ENCODE measurements at places on chromosomes 12 and 14.
A peak's percentile ranks its signal among the peaks of the same experiment; 100 is the strongest.

GRCh38 chr12:52628111-52628507 lies 9.8 kb upstream of the KRT73 start:
- no peak for DNase-seq

DNA sequence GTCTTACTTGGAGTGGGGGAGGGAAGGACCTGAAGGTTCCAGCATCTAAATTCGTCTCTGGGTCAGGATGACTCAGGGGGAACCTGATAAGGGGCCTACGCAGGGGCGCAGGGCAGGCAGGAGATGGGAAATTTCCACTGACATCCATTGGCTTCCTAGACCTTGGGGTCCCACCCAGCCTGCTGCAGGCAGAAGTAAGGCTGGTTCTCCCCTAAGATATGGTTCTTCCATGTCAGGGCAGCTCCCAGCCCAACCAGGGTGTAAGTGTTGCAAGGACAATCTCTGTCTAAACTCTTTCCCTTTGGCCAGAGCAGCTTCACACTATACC lies 2.1 kb upstream of the NDRG2 start:
- DNase-seq, result no peak

DNA sequence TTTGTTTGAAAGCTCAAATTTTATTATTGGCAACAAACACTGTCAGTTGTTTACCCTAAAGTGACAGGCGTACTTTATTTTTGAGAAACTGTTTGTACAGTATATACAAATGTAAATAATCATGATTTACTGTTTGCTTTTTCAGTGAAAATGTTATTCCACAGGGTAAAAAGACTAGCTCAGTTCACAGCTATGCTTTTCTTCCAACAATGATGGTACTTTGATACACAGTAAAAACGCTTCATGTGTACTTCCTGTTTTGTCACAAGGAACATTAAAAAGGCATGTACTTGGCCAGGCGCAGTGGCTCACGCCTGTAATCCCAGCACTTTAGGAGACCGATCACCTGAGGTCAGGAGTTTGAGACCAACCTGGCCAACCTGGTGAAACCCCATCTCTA lies 53.7 kb downstream of the MON2 start:
- DNase-seq, result no peak

GRCh38 chr14:66603945-66604344 lies 96.0 kb downstream of the GPHN start:
- no peak for DNase-seq

- no peak for DNase-seq
These were observed 196.3 kb downstream of the TSPAN9 start for GRCh38 chr12:3273409-3273853.

GRCh38 chr12:6909421-6910145 lies 4.8 kb upstream of the ENO2 start:
- no peak for DNase-seq

GRCh38 chr12:126389220-126389841 lies 1324.1 kb downstream of the AACS start:
- DNase-seq, result no peak

DNA sequence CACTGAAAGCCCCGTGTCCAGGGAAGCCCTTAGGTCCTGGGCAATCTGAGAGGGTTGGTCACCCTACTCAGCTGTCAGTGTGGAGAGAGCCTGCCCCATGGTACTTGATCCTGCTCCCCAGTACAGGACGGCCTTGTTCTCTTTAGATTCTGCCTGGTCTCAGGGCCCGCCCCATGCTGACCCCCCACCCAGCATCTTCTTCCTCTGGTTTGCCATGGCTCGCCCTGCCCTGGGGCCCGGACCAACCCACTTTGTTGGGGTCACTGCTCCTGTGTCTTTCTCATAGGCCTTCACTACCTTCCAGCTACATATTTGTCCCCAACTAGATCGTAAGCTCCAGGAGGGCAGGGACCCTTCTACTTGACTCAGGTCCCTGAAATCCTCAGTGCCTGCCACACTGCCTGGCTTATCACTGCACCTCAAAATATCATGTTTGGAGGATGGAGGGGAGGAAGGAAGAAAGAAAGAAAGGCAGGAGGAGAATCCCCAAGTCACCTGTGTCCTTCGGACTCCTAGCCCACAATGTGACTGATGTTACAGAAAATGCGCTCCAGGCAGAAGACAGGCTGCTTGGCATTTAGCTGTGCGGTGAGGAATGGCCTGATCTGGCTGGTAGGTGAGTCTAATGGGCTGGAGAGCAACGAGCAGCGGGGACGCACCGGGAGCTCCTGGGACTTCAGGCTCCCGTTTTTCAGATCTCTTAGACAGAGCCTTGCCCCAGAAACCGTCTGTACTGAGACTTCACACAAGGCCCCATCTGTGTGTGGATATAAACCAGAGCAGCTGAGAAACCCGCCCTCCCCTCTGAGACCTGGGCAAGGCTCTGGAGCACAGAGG lies 66.1 kb downstream of the C14orf132 start:
- no peak for DNase-seq

GRCh38 chr12:14290951-14291350 lies 74.5 kb upstream of the ATF7IP start:
- no peak for DNase-seq

DNA sequence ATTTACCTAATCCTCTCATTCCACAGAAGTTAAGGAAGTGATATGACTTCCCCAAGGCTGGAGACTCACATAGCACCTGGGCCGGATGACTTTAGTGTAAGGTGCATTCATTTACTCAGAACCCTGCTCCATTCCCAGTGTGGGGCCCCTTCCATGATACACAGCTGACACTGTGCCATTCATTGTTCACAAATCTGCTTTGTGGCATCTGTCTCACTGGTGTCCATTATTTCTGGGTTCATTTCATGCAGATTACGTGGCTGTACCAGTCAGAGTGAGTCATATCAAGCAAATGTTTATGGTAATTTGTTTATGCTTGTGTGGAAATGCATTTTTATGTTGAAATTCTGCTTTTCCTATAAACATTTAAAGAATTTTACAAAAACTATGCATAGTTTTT lies 5.2 kb downstream of the ANO4 start:
- DNase-seq, result no peak

DNA sequence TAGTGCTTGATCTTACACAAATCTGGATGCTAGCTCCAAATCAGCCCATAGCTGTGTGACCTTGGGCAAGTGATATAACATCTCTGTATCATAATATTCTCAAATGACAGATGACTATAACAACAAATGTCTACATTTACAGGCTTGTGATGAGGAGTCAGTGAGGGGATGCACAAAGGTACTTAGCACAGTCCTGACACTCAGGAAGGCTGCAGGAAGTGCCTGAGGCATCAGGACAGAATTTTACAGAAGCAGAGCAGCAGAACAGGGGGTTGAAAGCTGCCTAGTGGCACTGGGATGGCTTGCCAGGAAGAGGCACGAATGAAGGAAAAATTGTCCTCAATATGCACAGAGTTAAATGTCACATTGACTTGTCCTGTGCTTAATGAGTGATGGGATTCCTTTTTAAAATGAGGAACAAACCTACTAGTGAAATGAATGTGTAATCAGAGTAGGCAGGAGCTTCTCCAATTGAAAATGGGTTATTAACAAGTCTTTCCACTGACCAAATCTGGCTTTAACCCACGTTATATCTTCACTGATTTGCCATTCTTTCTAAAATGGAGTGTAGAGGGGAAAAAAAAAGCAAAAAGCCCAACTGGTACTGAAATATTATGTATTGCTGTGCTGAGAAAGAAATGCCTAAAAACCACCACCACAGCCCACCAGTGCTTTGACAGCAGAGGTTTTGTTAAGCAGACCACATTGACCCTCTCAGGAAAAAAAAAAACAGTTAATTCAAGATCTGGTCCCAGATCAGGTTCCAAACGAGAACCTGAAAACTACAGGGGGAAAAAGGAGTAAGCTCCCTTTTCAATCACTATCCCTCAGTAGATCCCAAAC lies 11.6 kb downstream of the BTG1 start:
- DNase-seq, result no peak

DNA sequence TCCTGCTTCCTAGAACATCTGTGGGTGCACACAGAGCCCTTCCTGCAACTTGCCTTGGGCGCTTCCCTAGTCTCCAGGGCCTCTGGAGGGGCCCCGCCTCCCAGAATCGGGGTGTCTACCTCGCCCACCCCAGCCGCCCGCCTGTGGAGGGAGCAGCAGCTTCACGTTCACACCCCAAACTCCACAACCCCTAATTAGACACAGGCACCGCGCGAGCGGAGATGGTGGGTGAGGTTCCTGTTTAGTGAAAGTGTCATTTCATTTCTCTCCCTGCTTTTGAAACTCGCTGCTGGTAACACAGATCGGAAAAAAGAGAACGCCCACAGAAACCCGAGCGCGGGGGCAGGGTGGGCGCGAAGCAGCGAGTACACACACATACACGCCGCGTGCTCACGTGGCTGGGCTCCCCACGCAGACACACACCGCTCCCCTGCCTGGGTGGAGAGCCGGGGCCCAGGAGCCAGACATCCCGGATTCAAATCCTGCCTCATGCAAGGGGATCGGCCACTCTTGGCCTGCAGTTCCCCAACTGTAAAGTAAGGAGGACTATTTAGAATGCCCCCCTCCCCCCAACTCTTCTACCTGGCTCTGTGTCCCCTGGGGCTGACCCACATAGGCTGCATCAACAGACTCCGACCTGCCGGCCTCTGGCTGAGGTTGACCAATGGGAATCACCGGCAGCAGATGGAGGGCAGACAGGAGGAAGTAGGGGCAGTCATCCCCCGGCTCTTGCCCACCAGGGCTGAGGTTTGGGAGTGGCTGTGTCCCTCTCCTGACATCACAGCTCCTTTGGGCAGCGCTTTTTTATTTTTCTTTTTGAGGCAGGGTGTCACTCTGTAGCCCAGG lies 79.2 kb upstream of the NCOR2 start:
- DNase-seq, result peak; percentile 18

- no peak for DNase-seq
These were observed 816.8 kb downstream of the NRXN3 start for GRCh38 chr14:78986989-78987388.

DNA sequence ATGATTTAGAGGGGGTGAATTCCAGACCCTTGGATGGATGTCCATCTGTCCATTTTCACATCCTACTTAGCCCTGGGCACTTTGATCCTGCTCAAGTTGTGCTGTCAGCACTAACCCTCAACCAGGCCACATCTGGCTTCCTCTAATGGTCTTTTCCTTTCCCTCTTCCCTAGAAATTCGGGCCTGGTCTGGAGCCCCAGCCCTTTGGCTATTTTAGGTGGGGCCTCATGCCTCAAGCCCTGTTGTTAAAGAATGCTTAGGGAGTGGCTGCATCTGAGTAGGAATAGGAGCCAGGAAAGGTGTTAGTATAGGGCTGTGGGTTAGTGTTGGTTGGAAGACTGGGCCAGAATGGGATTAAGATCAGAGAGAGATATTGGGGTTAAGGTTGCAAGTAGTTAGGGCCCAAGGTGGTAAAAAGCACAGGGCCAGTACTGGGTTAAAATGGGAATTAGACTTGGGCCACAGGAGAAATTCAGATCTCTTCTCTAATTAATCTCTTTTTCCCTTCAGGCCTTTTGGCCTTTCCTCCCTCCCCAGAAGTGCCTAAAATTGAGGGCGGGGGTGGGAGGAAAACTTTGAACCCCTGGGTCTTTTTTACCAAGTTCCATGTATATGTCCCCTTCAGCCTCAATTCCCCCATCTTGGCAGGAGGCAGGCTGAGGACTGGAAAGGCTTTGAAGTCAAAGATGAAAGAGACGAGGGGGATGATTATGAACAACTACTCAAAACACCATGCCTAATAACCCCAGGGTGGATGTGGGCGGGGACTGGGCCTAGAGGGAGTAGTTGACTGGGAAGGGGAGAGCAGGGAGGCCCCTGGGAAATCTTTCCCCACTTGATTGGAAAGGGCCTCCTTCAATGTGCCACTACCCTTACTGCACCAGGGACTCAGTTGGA lies 4.0 kb upstream of the ZNF385A start:
- DNase-seq, result no peak

- DNase-seq, result no peak
These were observed 116.8 kb downstream of the SCARB1 start for GRCh38 chr12:124746649-124747425.

- DNase-seq, result no peak
These were observed 174.5 kb downstream of the KTN1 start for GRCh38 chr14:55754471-55754870.

DNA sequence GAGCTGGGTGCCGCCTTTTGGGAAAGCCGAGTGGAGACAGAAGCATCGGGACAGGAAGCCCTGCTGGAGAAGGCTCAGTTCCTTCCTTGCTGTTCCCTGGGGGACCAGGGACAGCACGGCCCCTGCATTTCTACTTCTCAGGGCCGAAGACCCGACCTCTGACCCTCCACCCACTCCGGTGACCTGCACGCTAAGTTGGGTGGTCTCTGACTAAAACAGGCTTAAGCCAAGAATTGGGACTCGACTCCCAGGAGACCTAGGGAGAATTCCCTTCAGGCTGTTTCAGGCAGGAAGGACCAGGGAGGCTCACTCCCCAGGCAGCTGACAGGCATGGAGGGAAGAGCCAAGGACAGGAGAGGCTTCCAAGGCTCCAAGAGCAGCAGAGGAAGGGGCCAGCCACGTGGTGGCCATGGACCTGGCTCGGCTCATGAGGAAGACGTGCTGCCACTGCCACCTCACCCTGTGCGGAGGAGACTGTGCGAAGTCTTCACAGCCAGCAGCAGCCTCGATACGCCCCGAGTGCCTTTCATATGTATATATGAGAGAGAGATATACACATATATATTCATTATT lies 43.9 kb downstream of the DCAF4 start:
- DNase-seq, result no peak

DNA sequence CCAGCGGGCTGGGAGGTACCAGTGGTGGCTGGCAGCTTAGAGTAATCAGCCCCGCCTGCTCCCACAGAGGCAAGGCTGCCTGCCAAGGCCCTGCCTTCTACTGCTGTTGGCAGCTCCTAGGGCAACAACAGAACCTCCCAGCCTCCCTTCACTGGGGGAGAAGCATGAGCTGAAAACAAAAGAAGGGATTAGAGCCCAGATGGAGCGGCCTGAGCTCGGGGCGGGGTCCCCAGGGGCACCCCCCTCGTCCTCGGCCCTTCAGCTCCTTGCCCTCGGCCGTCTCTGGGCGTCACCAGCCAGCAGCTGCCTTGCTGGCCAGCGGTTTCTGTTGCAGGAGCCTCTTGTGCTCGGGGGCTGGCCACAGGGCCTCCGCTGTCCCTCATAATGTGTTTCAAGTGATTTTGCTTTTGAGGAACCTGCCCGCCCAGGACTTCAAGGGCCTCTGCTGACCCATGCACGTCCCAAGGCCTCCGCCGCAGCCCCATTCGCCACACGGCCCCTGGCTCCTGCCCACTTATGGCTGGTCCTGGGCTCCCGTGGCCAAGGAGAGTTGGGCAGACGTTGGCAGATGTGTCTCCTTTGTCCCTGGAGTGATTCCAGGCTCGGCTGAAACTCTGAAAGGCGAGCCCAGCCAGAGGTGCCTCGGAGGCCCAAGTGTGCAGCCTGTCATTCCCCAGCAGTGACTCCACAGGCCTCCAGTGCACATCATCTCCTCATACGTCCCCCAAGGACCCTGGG lies 49.7 kb downstream of the PSMA6 start:
- peak; percentile 34 for DNase-seq

GRCh38 chr12:53414756-53415417 lies 8.8 kb upstream of the AMHR2 start:
- DNase-seq, result no peak

- no peak for DNase-seq
These were observed 240.3 kb upstream of the PDZRN4 start for GRCh38 chr12:40947797-40948196.

- peak; percentile 91 for DNase-seq
These were observed at the start of gene ZC3H14 for GRCh38 chr14:88562831-88563686. Gene ZC3H14 (plus strand): TSS chr14:88563037. CDS start chr14:88563134, 97 bp downstream.

GRCh38 chr14:29242755-29243754 lies 476.5 kb downstream of the FOXG1 start:
- no peak for DNase-seq

All from CD4-positive, alpha-beta T cell treated with Interleukin-12 subunit alpha and Interleukin-12 subunit beta, for 1 hour (primary cell).